Lung (tissue), 17 donors: ENCODE measurements at places on chromosomes 3 and 15. TPM values are rescaled to one million over a fixed set of nuclear protein-coding genes. Genes with fewer than 3 reads are reported as not detected.

GRCh38 chr3:42961633-42962032 lies 17.5 kb upstream of the GASK1A start:
- H3K27ac ChIP-seq: no peak overlapping the region
- no peaks in the 10 kb centered on the region for H3K4me1 ChIP-seq
- no peak overlapping the region for H3K4me3 ChIP-seq
- H3K27me3 ChIP-seq: no peaks in the 10 kb centered on the region
- no peaks in the 10 kb centered on the region for H3K36me3 ChIP-seq
- DNase-seq: peak; percentile 58

DNA sequence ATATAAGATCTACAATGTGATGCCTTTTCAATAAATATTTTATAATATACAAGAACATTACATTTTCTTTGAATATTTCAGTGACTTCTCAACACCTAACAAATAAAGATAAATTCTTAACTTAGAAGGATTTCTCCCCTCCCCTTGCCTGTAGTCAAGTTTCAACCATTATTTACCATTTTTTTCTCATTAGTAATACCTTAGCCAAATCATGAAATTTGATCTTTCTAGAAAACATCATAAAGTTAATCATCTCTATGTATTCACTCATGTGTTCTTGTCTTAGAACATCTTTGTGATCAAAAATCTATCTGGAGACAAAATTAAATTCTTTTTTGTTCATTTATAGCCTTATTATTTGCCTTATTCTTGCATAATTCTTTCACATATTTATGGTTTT lies 1201.8 kb upstream of the EPHA6 start:
- no peak overlapping the region for H3K4me3 ChIP-seq
- H3K27me3 ChIP-seq: no peaks in the 10 kb centered on the region
- H3K4me1 ChIP-seq: no peaks in the 10 kb centered on the region
- no peak overlapping the region for H3K27ac ChIP-seq

GRCh38 chr3:45939341-45939771 lies 3.9 kb upstream of the CXCR6 start:
- no peaks in the 10 kb centered on the region for H3K27me3 ChIP-seq
- H3K4me3 ChIP-seq: no peak overlapping the region
- H3K27ac ChIP-seq: no peak overlapping the region

- no peak overlapping the region for H3K27ac ChIP-seq
- H3K4me1 ChIP-seq: no peaks in the 10 kb centered on the region
- H3K36me3 ChIP-seq: no peaks in the 10 kb centered on the region
- DNase-seq: no peak
- H3K4me3 ChIP-seq: no peak overlapping the region
- H3K27me3 ChIP-seq: no peaks in the 10 kb centered on the region
These were observed 145.6 kb upstream of the MRPS22 start for GRCh38 chr3:139198186-139198585.

- no peak overlapping the region for H3K4me3 ChIP-seq
- DNase-seq: no peak
- no peak overlapping the region for H3K27ac ChIP-seq
- no peaks in the 10 kb centered on the region for H3K36me3 ChIP-seq
- H3K27me3 ChIP-seq: no peaks in the 10 kb centered on the region
These were observed 9.4 kb upstream of the MB21D2 start for GRCh38 chr3:192927016-192927415.

GRCh38 chr3:31848911-31849310 lies 132.2 kb downstream of the OSBPL10 start:
- peak; percentile 35 for DNase-seq
- H3K27ac ChIP-seq: no peak overlapping the region
- no peaks in the 10 kb centered on the region for H3K36me3 ChIP-seq
- H3K4me1 ChIP-seq: peaks cover 4% of the 10 kb centered on the region
- H3K4me3 ChIP-seq: no peak overlapping the region

GRCh38 chr3:16474216-16474615 lies 39.3 kb downstream of the RFTN1 start:
- peaks cover 4% of the 10 kb centered on the region for H3K36me3 ChIP-seq
- DNase-seq: no peak
- H3K4me3 ChIP-seq: no peak overlapping the region

The CCK gene
- not detected for total RNA-seq

The LMAN1L gene
- not detected for total RNA-seq

The MST1 gene
- total RNA-seq: 21.1 TPM
